ENCODE measurements at places on chromosomes 1 and 21.

GRCh38 chr1:112496290-112496689 lies 12.5 kb upstream of the WNT2B start:
- DNase-seq = no peak

DNA sequence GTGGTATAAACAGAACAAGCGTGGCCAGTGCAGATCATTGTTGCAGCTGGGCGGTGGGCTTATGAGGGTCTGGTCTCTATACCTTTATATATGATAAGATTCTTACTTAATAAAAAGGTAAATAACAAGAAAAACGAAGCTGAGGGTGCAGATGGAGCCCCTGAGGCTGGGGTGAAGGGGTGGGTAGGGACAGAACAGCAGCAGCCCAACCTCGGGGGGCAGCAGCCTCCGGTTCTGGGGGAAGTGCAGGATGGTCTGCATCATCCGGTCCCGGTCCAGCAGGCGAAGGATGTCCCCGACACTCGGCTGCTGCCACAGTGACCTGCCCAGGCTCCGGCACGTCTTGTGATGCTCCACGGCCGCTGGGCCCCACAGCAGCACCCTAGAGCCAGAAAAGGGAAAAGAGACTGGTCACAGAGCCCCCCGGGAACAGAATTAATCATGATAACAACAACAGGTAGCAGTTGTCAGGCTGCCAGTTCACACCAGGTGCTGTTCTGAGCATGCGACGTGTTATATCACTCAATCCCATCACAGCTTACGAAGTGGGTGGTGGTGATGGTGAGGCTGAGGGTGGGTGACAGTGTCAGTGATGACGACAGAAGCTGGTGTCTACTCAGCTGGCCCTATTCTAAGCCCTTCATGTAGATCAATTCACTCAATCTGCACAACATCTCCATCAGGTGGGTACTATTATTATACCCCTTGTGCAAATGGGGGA lies 35.5 kb downstream of the MRAP start:
- DNase-seq = no peak

DNA sequence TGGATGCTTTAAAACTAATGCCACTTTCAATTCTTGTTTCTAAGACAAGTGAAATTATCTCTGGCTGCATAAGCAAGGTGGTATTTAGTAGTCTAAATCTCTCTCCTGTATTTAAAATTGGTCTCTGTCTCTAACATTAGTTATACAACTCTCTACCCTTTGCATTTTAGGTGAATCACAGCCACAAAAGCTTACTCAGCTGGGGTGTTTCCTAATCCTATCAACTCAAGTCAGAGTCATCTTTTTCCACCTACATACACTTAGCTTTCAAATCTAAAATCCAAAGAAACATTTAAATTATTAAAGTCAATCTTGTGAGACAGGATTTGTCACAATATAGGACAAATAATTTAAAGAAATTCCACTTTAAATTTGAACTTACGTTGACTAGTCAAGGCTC lies 255.1 kb upstream of the CXADR start:
- DNase-seq = no peak

DNA sequence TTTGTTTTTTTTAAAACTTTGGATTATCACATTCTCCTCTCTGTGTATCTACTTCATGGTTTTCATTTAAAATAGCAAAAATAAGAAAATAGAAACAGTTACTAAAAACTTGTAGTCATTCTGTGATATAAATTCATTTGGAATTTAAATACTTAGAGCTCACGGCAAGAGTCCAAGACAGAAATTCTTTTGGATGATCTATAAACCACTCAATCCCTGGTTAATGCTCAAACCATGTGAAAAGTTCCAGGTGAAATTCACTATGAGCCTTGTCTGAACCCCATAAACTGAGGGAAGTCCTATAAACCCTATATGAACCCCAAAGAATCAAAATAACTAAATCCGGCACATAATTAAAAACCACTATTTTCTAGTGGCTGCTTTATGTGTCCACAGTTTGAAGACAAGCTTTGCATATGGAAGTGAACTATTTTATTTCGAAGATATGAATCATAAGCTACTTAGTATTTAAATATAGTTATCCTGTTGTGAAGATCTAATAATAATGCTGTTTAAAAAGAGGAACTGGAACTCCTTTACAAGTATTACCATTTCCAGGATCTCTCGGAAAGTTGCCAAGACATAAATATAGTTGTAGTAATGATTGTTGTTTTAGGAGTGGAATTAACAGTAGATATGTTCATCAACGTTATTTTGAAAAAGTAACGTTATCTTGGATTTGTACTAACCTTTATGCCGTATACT lies 163.5 kb downstream of the NFIA start:
- DNase-seq = no peak

DNA sequence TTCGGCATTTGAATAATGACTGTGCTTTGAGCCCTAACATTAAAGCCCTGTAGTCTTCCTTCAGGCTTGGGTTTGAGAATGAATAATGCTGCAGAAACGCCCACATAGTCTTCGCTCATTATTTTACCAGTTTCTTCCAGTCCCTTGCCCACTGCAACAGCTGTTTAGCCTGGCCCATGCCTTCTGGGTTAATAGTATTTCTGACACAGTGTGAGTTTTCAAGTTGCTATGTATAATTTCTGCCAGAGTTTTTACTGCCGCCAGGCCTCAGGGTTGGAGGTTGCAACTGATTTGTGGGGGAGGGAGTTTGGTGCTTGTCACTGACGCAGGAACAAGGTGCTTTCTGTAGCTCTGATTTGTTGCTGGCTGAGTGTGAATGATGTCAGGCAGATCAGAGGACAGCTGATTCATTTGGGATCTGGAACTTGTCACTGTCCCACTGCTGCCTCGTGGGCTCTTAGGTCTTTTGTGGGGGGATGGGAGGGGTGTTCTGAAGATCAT lies 109.8 kb downstream of the MAST2 start:
- no peak for DNase-seq

DNA sequence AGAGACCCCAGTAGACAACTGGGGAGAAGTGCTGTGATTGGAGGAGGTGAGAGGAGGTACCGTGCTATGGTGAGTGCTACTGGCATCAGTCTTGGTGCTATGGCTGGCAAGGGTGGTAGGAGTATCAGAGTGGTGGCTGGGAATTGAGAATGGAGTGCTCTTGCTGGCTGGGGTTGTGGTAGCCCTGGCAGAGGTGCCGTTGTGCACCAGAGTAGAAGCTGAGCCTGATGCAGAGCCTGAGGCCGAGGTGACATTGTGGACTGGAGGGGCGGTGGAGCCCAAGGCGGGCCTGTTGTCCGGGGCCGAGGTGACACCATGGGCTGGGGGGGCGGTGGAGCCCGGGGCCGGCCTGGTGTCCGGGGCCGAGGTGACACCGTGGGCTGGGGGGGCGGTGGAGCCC lies 14.6 kb downstream of the TRIM46 start:
- DNase-seq = no peak

DNA sequence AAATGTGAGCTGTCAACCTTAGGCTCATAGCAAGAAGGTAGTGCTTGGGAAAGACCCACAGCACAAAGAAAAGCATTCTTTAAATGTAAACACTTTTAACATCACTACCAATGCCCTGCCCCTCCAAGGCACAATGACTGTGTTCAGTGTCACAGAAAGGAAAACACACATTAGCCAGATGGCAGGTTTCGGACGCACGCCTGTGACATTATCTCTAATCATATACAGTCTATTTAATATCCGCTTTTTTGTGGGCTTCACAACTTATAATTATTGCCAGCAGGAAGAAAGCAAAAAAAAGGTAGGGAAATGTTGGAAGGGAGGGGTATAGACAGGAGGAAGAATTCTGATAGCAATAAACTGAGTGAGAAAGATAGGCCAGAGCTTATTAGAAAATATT lies 112.4 kb upstream of the BEND5 start:
- DNase-seq = no peak

DNA sequence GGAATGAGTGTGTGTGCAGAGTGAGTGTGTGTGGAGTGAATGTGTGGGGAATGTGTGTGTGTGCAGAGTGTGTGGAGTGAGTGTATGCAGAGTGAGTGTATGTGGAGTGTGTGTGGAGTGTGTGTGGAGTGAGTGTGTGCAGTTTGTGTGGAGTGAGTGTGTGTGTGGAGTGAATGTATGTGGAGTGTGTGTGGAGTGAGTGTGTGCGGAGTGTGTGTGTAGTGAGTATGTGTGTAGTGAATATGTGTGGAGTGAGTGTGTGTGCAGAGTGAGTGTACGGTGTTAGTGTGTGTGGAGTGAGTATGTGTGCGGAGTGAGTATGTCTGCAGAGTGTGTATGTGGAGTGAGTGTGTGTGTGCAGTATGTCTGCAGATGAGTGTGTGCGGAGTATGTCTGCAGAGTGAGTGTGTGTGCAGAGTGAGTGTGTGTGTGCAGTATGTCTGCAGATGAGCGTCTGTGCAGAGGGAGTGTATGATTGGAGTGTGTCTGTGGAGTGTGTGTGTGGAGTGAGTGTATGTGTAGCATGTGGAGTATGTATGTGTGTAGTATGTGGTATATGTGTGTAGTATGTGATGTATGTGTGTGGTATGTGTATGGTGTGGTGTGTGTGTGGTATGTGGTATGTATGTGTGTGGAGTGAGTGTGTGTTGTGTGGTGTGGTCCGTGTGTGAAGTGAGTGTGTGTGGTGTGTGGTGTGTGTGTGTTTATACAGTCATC lies 59.7 kb upstream of the CLDN14 start:
- no peak for DNase-seq

DNA sequence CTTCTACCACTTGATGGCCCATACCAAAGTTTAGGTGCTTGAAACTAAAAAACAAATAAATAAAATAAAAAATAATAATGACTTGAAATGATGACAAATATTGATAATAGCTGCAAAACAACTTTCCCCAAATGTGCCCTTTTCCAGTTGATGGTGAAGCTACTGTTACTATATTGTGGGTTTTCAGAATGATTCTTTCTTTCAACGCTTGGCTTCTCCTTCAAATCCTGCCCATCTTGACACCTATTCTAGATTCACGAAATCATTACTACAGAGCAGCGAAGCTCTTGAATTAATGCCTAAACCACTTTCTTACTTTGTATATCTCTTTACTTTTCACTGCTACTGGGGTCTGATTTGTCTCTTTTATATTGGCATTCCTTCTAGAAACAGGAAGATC lies 9.2 kb upstream of the C1orf141 start:
- no peak for DNase-seq

GRCh38 chr1:73756817-73757216 lies 441.2 kb downstream of the LRRIQ3 start:
- DNase-seq = no peak

GRCh38 chr1:107251083-107251482 lies 110.2 kb downstream of the NTNG1 start:
- no peak for DNase-seq

GRCh38 chr1:25341746-25342145 lies 3.6 kb downstream of the TMEM50A start:
- no peak for DNase-seq

DNA sequence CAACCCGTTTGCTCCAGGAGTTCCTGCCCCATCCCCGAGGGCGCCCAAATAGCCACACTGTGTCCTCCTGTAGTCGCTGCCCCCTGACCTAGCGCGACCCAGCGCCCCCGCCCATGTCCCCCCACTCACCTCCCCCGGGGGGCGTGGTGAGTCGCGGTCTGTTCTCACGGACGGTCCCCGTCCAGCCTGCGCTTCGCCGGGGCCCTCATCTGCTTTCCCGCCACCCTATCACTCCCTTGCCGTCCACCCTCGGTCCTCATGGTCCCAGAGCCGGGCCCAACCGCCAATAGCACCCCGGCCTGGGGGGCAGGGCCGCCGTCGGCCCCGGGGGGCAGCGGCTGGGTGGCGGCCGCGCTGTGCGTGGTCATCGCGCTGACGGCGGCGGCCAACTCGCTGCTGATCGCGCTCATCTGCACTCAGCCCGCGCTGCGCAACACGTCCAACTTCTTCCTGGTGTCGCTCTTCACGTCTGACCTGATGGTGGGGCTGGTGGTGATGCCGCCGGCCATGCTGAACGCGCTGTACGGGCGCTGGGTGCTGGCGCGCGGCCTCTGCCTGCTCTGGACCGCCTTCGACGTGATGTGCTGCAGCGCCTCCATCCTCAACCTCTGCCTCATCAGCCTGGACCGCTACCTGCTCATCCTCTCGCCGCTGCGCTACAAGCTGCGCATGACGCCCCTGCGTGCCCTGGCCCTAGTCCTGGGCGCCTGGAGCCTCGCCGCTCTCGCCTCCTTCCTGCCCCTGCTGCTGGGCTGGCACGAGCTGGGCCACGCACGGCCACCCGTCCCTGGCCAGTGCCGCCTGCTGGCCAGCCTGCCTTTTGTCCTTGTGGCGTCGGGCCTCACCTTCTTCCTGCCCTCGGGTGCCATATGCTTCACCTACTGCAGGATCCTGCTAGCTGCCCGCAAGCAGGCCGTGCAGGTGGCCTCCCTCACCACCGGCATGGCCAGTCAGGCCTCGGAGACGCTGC lies 1.1 kb downstream of the HTR6 start:
- DNase-seq = no peak

GRCh38 chr1:63802109-63802508 lies 28.3 kb downstream of the ROR1 start:
- DNase-seq = no peak

DNA sequence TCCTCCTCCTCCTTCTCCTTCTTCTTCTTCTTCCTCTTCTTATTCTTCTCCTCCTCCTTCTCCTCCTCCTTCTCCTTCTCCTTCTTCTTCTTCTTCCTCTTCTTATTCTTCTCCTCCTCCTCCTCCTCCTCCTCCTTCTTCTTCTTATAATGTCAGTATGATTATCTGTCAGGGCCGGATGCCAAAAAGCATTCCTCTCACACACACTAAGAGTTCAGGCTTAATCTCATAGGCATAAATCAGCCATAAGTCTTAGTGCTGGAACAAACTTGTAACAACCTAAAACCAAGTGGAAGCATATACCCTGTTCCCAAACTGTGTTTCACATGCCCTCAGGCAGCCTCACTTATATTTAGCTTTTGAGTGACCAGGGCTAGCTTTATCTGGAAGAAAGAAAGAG lies 240.3 kb downstream of the LMX1A start:
- DNase-seq = no peak

GRCh38 chr1:54794451-54795355 lies 6.4 kb downstream of the TTC22 start:
- no peak for DNase-seq

- DNase-seq = no peak
Observed at GRCh38 chr1:107474877-107475612, 334.2 kb downstream of the NTNG1 start.

DNA sequence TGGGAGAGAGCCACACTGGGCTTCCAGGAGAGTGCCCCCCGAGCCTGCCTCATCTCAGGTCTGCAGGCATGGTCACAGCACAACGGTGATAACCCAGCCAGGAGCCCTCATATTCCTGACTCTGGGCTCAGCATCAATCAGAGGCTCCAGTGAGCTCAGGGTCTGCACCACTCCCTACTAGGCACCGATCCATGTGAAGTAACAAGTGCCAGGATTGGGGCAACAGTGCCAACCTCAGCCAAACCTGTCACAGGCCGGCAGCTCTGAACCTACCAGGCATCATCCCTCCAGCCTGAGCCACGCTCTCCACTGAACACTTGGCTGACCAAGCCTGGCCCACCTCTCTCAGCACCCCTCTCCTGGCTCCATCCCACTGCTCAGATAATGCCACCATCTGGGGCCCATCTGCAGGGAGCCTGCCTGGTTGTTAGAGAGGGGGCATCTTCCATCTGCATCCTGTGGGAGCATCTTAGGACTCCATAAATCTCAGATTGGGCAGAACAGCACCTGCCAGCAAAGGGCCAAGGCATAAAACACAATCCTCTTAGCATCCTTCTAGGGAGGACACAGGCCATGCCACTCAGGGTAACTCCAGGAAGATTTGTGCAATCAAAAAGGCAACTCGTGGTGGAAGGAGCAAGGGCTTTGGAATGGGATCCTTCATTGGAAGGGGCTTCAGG lies 213.7 kb upstream of the CSF3R start:
- no peak for DNase-seq

Measured in stimulated activated CD8-positive, alpha-beta memory T cell treated with anti-CD3 and anti-CD28 coated beads, Interleukin-7, amount 100 ng/mL, for 1 hour (primary cell).